ENCODE measurements at places on chromosomes 4 and X. TPM values are rescaled to one million over a fixed set of nuclear protein-coding genes. Genes with fewer than 3 reads are reported as not detected.
A peak's percentile ranks its signal among the peaks of the same experiment; 100 is the strongest.

Gene PSAPL1
- not detected for total RNA-seq

Gene NSUN7
- total RNA-seq, result not detected

- DNase-seq, result no peak
These were observed at the start of gene CAPN6 for GRCh38 chrX:111270339-111270738. Gene CAPN6, minus strand, starts transcription at chrX:111270483. Its CDS starts 6,547 bp downstream, at chrX:111263936.

- DNase-seq, result no peak
These were observed 8.2 kb downstream of the DCAF8L2 start for GRCh38 chrX:27598312-27598711.

- DNase-seq, result peak; percentile 48
These were observed 8.8 kb upstream of the TLL1 start for GRCh38 chr4:165864271-165864670.

GRCh38 chr4:81038636-81039350, 8.3 kb downstream of the BMP3 start:
- DNase-seq, result no peak

- peak; percentile 66 for DNase-seq
These were observed 729 bp downstream of the GSX2 start for GRCh38 chr4:54100595-54101189.

GRCh38 chr4:154960476-154960875, 179.4 kb downstream of the RBM46 start:
- no peak for DNase-seq

DNA sequence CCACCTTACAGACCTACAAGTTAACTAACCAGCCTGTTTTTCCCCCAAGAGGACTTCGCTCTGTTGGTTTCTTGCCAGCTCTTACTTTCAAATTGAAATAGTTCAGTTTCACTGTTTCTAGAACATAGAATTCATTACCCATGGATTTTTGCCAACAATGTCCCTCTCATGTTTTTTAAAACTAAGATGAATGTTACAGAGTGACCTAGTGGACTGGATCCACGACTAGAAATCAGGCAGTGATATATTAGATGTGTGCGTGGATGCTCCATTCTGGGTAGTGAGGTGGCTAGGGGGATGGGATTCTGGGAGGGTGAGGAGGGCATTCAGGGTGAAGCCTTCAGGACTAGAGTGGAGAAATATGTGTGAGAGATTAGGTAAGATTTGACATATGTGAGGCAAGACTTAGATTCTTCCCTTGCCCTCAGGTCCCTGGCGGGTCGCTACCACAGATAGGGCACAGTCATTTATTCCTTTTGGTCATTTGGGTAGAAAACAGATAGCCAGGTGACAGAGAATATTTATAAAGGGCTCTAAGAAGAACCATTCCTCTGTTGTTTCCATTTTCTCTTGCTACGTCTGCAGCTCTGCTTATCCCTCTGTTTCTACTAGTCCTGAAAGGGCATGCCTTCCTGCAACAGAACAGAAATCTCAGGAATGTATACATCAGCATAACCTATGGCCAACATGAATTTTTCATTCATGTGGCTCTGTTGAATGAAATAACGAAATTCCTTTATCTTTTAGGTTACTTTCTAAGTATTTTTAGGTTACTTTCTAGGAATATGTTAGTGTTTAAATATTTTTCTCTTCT, 15.4 kb upstream of the JADE1 start:
- no peak for DNase-seq

- DNase-seq, result no peak
These were observed 127.3 kb downstream of the CBR4 start for GRCh38 chr4:168882650-168883233.

Measured in Karpas-422 (cell line).